ENCODE measurements at places on chromosomes 2 and 18.
A peak's percentile ranks its signal among the peaks of the same experiment; 100 is the strongest.

DNA sequence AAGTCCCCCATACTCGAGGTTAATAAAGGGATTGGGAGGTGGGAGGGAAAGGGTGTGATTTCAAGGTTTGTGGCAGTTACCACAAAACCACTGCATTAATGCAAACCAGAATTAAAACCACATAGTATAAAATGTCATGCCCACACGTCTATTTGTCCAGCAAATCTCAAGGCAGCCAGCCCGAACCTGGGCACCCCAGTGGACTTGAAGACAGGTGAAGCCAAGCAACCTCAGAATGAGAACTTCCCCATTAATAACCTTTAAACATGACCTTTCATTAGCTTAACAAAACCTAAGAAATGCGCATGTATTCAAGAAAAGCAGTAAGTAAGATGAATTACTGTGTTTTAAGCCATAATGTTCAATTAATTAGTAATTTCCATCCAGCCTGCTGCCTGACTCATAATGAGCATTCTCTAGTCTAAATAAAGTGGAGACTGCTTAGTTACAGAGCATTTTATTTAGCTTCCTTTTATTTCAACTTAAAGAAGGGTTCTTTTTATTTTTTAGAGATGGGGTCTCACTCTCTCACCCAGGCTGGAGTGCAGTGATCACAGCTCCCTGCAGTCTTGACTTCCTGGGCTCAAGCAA lies 229.6 kb downstream of the FAM210A start:
- no peak for DNase-seq

DNA sequence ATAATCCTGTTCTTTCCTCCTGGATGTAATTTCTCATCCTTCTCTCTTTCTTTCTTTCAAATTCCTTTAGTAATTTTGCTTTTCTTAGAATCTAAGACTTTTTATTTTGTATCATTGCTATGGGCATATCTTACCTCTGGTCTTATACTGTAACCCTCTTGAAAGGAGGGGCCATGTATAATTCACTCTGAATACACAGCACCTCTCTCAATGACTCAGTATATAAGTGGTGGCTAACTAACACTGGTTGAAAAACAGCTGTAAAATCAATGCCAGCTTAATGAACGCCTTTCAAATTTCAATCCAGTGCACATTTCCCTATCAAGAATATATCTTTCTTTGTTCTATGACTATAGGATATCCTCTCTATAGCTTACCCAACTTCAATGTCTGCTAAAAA lies 53.7 kb downstream of the CWC22 start:
- no peak for DNase-seq

DNA sequence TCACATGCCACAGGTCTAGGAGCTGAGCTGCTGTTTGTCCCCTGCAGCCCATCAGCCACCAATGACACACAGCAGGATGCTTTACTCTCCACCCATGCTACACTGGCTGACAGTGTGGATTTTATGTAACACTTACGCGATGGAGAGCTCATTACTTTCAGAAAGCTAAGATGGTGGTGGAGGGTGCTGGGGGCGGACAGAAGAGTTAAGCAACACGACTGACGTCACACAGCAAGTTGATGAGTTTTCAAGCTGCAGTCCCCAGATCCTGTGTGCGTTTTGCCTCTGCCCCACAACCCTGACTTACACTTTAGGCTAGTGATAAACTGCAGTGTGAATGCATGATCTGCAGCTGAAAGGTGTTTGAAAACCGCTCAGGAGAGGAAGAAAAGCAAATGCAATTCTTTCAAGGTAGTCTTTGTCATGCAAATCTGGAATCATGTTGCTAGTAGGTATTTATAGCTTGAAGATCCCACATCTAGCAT lies 42.4 kb downstream of the MRPS5 start:
- no peak for DNase-seq

DNA sequence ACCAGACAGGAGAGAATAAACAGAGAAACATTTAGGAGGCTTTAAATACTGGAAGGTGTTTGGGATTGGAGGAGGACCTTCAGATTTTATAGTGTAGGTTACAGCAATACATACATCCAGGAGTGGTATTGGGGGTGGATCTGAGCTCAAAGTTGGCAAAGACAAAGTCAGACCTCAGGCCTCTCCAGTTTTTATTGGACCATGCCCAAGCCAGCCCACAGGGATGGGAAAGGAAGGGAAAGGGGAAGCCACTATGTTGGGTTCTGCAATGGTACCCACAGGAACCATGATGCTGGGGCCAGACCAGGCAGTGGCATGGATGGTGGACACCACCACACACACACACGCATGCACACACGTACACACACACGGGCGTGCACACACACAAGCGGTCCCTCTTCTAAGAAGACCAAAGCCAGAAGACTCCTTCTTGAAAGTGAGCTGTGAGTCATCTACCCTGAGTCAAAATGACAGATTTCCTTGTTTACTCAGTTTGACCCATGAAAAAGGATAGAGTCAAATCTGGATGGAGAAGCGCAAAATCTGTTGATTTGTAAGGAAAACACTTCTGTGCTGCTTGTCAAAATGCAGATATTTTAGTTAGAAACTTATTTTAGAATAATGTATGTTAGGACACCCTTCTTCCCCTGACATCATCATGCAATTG lies 87.9 kb downstream of the TRABD2A start:
- DNase-seq = no peak

DNA sequence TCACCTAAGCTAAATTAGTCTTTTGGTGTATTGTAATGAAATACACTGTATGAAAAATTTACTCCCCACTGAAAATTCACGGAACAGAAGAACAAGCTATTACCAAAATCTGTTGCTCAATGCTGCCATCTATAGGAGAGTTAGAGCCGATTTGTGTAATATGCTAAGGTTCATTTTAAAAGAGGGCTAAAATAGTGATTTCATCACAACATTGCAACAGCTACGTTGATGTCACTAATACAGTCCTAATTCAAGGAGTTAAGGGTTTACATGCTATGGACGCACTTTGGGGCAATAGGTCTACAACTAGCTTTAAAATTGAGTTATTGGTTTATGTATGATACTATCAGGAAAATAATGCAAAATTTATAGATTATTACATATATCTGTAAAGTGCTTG lies 3.0 kb upstream of the IRS1 start:
- peak; percentile 65 for DNase-seq

DNA sequence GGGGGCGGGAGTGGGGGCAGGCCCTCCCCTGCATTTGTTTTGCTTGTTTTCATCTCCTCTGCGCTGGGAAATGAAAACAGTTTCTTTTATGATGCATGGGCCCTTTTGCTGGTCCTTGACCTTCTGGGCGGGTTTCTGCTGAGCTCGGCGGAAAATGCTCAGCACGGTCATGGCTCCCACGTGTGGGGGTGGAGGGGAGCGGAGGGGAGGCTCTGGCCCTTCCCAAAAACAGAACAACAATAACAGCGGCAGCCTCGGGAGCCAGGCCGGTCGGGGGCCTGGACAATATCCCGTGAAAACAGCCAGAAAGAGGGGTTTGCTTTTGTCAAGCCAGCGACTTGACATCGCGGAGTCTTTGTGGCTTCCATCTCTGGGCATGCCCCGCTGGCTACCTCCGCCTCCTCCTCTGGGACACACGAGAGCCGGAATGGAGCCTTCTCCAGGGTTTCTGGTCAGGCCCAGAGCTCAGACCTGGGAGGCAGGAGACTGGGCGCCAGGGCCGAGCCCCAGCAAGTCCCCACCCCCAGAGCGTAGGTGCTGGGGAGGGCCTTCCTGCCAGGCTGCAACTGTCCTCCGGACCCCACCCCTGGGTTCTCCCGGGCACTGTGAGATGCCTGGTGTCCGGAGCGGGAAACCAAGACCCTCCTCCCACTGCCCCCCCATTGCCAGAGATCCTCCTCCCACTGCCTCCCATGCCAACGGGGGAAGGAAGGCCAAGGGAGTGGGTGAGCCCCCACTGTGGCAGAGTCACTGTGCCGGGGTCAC lies 35.9 kb upstream of the SNED1 start:
- DNase-seq = no peak

GRCh38 chr2:103430191-103430590 lies 668.4 kb downstream of the TMEM182 start:
- DNase-seq = no peak

DNA sequence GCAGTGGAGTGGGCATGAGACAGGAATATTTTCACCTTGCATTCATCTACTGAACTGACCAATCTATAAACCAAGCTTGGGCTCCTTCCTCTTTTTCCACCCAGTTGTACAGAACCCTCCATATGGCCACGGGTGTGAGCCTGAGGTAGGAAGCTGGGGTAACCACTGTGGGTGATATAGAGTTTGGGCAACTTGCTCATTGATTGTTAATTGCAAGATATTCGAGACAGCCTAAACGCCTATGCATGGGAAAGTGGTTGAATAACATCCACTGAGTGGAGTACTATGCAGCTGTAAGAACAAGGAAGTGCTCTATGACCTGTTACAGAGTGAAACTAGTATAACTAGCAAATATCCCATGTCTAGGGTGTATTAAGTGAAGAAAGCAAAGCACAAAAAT lies 7.3 kb upstream of the VAPA start:
- no peak for DNase-seq

- DNase-seq = no peak
Measured at GRCh38 chr18:23990474-23991410, 23.8 kb upstream of the TTC39C start.

DNA sequence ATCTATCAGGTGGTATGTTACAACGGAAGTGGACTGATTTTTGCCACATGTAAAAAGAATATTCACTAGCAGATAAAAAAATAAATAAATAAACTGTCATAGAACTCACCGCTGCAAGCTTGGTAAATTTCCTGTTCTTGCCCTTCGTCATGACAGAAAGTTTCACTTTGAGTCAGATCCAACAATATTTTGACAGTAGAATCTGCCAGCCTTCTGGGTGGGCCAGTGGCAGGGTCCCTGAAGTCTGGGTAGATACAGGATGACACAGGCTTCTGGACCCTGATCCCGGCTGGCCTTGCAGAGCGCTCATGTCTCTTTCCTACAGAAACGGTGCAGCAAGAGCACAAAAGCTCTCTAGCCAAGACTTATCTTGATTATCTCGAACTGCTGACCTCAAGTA lies 97.8 kb upstream of the PMAIP1 start:
- no peak for DNase-seq

DNA sequence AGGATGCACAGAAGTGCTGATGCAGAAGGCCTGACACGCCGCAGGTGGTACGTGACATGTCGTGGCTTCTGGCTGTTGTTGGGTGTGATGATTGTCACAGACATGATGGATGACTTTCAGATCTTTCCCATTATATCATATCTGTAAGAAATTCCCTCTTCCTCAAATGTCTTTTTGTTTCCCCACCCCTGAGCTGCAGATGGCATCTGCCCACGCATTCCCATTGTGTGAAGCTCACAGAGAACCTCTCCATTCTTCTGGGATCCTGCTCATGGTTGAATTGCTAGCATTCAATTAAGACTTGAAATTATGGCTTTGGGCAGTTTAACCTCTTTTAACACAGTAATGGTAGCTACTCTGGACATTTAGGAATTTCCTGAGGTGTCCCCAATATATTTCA lies 28.3 kb upstream of the EPHA4 start:
- no peak for DNase-seq

DNA sequence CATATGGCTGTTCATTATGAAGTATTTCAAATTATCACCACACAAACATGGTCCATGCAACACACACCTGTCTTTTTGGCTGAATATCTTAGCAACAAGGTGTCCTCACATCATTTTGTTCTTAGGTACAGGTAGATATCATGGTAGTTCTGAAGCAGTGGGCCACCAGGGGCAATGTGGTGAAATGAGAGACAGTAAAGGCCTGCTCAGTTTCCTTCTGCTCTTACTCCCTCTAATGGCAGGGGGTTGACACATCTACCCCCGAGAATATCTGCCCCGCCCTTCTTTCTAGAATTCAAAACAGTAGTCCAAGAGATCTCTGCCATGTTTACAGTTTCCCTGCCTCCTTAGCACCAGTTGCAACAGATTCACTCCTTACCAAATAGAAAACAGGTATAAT lies 147.0 kb upstream of the KLHL14 start:
- DNase-seq = no peak

GRCh38 chr18:74225193-74225840 lies 66.4 kb downstream of the CYB5A start:
- no peak for DNase-seq

DNA sequence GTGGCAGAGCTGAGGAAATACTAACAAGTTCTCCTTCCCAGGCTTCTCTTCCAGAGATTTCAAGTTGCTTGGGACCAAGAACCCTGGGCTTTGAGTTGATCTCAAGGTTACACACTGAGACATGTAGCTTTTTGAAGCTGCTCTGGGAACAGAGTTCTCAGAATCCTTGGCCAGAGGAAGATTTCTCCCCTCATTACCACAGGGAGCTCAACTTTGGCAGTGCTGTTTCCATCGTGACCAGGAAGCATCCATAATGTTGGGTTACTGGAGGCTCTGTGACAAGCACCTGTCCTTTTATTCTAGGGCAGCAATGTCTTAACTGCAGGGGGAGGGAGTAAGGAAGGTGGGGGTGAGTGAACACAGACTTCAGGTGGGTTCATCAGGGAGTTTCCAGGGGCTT lies 41.5 kb upstream of the CHRNA1 start:
- no peak for DNase-seq

DNA sequence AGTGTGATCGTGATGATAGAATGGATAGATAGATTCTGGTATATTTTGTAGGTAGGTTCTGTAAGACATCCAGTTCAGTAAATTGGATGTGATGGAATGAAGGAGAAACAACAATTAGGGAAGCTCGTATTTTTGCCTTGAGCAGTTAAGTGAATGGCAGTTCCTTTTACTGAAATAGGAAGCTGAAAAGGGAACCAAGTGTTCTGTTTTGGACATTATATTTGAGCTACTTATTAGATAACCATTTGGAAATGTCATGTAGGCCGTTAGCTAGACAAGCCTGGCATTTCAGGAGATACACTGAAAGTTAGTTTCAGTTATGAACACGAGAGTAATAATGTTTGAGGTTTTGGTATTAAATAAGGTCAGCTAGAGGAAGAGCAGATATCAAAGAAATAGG lies 41.5 kb downstream of the MARCHF7 start:
- DNase-seq = no peak

DNA sequence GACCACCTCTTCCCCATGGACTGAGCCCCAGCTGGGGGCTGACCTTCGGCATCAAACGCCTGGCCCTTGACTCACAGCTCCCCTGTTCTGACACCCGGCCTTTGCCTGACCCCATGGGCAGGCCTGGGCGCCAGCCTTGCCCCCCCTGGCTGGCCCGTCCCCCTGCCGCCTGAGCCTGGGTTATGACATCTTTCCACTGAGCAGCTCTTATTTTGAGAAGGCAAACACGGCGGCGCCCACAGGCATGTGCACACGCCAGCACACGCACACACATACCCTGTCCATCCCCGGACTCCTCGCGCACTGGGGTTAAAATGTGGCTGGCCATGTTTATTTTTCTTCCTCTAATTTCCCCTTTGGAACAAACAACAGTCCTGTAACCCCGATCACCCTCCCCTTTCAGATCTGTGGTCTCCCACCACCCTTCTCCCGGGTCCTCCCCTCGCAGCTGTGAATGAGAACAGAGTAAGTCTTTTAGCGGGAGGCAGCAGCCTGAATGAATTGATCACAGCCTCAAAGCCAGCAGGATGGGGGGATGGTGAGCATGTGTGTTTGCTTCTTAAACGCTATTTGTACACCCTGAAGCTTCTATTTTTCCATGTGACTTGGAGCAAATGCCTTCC lies 11.8 kb upstream of the ATOH8 start:
- no peak for DNase-seq

GRCh38 chr2:38648107-38648761 lies 17.7 kb upstream of the GALM start:
- no peak for DNase-seq

- DNase-seq = no peak
Measured at GRCh38 chr2:179455824-179456223, 191.2 kb upstream of the SESTD1 start.

Measured in CD8-positive, alpha-beta memory T cell (primary cell).